ENCODE measurements at places on chromosomes 7 and 10.
A peak's percentile ranks its signal among the peaks of the same experiment; 100 is the strongest.

GRCh38 chr10:103941801-103942200 is 23.8 kb upstream of the STN1 start:
- no peak for DNase-seq

GRCh38 chr7:130918129-130919052 is 184.4 kb upstream of the KLF14 start:
- no peak for DNase-seq

DNA sequence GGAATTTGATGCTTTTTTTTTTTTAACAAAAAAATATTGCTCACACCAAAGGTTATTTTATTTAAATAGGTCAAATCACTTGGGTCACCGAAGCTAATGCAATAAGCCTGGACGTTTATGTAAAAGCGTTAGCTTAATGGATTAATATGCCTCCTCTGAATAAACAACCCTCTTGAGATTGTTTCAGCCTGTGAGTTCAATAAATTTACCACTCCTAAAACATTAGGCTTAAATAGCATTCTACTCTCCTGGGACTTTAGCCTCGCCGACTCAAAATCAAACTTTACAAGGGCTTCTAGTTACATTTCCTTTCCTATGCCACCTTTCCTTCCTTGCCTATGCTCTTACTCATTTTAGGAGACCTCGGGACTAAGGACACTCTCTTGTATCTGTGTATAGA is 79.3 kb downstream of the DNAJB9 start:
- DNase-seq: no peak

DNA sequence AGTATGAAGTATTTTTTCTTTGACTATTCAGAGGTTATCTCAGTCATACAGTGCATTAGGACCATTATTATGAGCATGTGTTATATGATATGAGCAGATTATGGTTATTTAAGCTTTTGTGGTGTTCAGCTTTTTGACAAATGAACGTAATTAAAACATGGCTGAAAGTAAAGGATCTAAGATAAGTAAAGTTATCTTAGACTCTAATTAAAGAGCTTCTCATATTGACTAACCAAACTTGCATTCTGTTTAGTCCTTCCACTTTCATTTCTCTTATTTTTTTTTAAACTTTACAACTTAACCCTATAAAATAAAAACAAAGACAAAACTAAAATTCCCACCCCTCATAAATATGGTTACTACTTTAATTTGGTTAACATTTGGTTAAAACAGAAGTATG is 6.9 kb upstream of the GPR85 start:
- no peak for DNase-seq

DNA sequence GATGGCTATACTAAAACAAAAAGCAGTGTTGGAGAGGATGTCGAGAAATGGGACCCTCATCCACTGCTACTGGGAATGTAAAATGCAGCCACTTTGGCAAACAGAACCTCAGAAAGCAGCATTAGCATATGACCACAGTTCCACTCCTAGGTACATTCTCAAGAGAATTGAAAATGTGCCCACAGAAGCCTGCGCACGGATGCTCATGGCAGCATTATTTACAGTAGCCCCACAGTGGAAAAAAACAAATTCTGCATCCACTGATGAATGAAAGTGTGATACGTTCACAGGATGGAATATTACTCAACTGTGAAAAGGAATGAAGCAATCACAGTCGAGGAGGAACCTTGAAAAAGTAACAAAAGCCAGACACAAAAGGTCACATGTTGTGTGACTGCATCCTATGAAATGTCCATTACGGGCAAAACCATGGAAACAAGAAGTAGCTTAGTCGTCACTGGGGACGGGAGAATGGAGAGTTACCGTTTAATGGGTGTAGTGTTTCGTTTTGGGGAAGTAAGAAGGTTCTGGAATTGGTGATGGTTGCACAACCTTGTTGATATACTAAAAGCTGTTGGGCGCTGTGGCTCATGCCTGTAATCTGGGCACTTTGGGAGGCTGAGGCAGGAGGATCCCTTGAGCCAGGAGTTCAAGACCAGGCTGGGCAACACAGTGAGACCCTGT is 2.5 kb upstream of the UPK3B start:
- peak; percentile 30 for DNase-seq

DNA sequence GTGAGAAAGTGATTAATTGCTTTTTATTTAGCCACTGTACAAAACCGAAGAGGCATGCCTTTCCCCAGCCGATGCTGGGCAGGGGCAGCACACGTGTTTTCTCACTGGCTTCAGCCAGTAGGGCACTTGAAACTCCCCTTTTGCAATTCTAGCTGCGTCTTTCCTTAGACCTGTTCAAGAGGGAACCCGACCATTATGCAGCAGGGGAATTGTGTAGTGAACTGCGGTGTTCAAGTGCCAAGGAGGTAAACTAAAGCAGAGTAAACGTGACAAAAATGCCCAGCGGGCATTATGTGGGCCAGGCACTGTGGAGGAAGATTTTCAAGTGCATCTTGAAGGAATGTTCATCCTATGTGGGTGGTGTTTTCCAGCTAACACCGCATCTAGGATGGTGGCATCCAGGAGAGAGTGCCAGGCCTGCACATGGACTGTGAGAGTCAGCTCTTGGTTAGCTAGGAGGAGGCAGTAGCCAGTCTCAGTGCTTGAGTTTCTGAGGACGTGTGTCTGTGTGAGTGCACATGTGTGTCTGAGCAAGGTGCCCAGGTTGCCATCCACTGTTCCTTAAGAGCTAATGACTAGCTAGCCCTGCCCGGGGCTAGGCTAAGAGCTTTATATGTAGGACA is 3.3 kb downstream of the WIPF3 start:
- DNase-seq: no peak

Measured in CD4-positive, alpha-beta T cell treated with Interleukin-21 for 1 hour (primary cell).